ENCODE measurements at places on chromosomes 12 and 14. TPM values are rescaled to one million over a fixed set of nuclear protein-coding genes. Genes with fewer than 3 reads are reported as not detected.

IL31 gene
- total RNA-seq: not detected

DNA sequence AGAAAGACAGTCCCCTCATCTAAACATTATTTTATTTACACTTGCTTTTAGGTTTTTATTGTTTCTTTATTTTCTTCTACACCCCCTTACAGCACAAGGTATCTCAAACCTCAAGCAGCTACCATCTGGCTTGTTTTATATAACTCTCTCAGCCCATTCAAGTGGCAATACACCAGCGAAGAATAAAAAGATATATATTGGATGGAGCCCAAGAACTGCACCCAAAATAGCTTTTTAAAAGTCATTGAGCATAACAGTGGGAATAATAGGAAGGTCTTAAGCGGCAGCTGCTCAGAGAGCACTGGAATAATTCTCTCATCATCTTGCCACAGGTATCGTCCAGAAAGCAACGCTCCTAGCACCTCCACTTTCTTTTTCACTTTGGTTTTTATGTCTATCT is 322.5 kb downstream of the SYT1 start:
- no peak for DNase-seq

ADAMTS20 gene
- total RNA-seq: not detected

GTF2A1 gene
- total RNA-seq: 35.9 TPM

GRCh38 chr14:57998766-57999165 is 132.9 kb upstream of the SLC35F4 start:
- no peak for DNase-seq

GRCh38 chr12:127548123-127548553 is 718.8 kb upstream of the TMEM132C start:
- no peak for DNase-seq

GRCh38 chr12:78278706-78279190 is 448.1 kb downstream of the NAV3 start:
- no peak for DNase-seq

CS gene
- 254 TPM for total RNA-seq

TRPV4 gene
- 13.0 TPM for total RNA-seq

RNASE2 gene
- total RNA-seq: not detected

DNA sequence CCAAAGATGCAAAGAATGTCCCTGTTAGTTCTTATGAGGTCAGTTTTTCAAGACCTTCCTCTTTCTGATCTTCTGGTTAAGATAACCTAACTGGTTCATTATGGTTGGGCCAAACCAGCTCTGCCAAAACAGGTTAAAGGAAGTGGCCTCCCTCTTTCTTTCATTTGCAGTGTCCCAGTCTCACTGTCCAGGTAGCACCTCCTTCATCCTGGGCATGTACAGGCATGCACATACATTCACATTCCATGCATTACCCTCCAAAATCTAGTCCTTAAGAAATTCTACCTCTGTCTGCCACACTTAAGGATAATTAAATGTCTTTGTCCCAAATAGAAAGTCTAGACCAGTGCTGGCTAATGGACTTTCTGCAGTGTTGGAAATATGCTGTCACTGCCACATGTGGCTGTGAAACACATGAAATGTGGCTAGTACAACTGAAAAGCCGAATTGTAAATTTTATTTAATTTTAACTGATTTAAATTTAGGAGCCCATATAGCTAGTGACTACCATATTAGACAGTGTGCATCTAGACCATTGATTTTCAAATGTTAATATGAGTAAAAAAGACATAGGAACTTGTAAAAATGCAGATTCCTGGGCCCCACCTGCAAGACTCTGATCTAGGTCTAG is 169.3 kb downstream of the PCNX1 start:
- no peak for DNase-seq

DNA sequence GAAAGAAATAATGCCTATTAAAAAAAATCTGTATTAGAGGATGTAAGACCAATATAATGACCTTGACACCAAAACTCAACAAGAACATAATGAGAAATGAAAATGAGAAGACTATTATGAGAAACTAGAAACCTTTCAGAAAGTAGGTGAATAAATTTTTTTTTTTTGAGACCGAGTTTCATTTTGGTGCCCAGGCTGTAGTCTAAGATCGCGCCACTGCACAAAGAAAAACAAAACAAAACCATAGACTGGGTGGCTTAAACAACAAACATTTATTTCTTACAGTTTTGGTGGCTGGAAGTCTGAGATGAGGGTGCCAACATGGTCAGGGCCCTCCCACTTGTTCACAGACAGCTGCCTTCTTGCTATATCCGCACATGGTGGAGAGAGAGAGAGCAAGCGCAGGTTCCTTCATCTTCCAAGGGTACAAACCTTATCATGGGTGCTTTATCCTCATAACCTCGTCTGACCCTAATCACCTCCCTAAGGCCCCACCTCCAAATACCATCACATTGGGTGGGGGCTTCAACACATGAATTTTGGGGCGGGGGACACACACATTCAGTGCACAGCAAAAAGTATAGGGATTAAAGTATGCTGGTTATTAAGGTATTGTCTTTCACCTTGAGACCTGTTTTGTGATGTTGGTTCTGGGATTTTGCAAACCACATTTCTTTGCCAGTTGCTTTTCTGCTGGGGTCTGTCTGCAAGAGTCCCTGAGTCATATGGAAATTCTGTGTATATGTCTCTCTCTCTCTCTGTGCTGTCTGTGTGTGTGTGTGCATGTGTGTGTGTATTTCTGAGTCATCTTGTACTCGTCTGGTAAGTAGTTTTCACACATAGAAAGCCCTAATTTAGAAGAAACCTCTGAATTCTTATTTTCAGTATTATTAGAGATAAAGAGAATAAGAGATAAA is 26.2 kb downstream of the ZCRB1 start:
- no peak for DNase-seq

SLC25A21 gene
- total RNA-seq: 1.4 TPM
